SJCRH30 (cell line): ENCODE measurements at places on chromosomes 7 and 10. TPM values are rescaled to one million over a fixed set of nuclear protein-coding genes. Genes with fewer than 3 reads are reported as not detected.

DNA sequence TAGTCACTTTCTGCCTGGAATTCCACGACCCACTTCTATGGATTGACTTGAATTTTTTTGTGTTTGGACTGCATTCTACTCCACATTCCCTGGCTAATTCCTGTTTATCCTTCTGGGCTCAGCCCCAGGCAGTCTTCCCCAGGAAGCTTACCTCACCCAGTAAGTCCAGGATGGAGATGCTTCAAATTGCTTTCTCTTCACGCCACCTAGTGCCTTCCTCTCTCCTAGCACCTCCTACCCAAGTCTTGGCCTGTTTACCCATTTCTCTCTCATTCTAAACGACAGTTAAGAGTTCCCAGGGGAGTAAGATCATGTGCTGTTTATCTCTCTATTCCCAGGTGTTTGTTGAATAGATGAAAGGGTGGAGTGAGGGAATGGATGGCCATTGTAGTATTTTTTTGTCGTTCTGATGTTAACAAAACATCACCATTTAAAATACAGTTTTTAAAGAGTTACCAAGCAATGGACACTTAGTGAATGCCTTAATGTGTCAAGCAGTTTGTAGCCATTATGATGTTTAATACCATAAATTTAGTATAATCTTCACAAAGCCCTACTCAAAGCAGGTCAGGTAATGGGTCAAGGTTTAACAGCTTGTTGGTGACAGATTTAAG is 45.5 kb upstream of the TARP start:
- DNase-seq = peak; percentile 88

GRCh38 chr7:23672033-23672432 is 8.0 kb upstream of the FAM221A start:
- no peak for DNase-seq

Gene ZNF467
- not detected in 2 replicates for total RNA-seq

Gene CPVL
- 7.1 and 8.3 TPM in 2 replicates for total RNA-seq

DNA sequence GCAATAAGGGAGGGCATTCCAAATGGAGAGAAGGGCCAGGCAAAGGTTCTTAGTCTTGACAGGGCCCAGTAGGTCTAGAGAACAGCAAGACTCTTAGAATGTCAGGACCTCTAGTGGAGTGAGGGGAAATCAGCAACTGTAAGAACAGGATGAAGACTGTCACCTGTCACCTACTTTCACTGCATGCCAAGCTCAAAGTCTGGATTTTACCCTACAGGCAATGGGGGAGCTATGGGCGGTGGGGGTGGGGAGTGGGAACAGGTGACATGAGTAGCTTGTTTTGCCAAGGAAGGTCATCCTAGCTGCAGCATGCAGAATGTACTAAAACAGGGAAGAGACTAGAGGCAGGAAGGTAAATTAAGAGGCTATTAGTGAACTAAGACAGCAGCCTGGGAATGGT is 18.3 kb downstream of the GOT1 start:
- no peak for DNase-seq

Gene FFAR4
- not detected in 2 replicates for total RNA-seq

DNA sequence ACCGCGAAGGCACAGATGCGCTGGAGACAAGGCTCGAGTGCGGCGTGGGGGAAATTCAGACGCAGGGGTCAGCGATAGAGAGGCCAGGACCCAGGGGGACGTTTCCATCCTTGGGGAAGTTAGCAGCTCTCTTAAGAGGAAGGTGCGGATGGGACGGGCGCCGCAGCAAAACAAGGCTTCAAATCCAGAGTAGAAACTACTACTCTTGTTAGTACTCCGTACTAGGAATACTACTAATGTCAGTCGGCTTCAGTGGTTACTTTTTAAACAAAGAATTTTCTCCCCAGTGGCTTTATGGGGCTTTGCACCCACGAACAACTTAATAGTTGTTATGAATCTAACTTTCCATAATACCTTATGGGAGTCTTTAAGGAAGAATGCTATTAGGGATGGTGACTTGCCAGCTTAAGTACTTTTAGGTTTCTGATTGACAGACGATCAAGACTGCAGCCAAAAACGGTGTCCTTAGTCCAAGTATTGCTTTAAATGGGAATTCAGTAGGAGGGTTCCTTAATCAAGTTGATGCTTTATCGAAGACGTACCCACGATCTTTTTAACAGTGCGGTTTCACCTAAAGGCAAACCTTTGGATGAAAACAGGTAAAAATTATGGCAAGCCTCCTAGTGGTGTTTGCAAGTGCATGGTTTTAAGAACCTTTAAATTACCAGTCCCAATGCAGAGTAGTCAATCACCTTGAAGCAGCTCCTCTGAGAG is 812 bp upstream of the IDE start:
- DNase-seq = no peak

- DNase-seq = no peak
Observed at GRCh38 chr7:99092064-99092720, 51.7 kb downstream of the SMURF1 start.

DNA sequence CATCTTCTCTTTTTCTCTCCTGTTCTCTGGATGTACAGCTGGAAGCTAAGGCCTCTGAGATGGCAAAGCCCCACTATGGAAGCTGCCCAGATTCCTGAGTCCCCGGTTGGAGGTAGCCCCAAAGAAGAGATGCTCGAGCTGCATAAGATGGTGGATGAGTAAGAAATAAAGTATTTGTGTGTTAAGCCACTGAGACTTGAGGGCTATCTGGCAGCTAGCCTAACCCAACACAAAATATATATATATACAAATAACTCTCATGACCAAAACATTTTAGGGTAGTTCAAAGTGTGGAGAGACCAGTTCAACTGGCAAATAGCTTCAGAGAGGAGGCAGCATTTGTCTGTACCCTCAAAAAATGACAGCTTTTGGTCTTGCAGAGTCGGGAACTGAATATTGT is 72.4 kb upstream of the PDE1C start:
- no peak for DNase-seq

- DNase-seq = no peak
Observed at GRCh38 chr10:28715246-28715645, 37.9 kb downstream of the BAMBI start.

GRCh38 chr7:7563269-7563668 is 3.4 kb upstream of the MIOS start:
- no peak for DNase-seq

GRCh38 chr10:57743711-57744110 is 524.0 kb downstream of the IPMK start:
- no peak for DNase-seq

DNA sequence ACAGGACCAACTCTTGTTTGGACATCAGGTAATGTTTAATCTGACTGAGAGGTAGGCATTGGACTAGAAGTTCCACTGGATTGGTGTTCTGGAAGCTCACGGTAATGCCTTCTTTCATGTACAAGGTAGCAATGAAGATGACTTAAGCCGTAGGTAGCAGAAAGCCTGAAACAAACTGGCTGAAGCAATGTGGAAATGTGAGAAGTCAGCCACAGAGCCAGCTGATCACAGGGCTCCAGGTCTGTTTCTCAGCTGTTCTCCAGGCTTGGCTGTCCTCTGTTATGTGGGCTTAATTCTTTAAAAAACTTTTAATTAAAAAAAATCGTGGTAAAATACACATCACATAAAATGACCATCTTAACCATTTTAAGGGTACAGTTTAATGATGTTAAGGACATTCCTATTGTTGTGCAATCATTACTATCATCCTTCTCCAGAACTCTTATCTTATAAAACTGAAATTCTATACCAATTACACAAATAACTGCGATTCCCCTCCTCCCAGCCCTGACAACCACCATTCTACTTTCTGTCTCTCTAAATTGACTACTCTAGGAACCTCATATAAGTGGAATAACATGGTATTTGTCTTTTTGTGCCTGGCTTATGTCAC is 101.4 kb upstream of the ZNF32 start:
- no peak for DNase-seq

DNA sequence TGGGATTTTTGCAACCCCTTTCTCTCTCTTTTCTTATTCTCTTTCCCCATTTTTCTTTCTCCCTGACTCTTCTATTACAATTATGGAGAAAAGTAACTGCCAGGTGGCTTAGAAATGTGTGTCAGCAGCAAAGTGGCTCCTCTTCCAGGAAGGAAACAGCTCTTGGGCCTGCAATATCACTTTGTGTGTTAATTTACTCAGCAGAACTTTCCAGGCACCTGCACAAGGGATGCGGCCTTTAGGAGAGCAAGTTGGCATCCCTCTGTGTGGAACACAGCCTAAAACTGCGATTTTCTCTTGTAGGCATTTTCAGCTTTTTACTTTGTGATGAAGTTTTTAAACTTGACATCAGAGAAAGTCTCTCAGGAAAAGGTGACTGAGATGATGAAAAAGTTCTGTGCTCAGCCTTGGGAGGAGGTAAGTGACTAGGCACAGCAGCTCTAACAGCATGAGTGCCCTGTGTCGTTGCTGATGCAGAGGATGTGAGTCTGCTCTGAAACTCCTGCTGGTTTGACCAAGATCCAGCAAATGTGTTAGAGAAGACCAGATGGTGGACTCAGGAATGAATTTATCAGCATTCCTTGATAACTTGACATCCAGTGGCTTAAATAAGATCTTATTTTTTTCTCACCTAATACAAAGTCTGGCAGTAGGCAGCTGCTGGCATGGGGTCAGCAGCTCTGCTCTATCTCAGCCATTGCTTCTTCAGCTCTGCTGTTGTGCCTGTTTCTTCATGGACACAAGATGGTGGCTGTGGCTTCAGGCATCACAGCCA is 47.4 kb upstream of the CC2D2B start:
- DNase-seq = no peak

DNA sequence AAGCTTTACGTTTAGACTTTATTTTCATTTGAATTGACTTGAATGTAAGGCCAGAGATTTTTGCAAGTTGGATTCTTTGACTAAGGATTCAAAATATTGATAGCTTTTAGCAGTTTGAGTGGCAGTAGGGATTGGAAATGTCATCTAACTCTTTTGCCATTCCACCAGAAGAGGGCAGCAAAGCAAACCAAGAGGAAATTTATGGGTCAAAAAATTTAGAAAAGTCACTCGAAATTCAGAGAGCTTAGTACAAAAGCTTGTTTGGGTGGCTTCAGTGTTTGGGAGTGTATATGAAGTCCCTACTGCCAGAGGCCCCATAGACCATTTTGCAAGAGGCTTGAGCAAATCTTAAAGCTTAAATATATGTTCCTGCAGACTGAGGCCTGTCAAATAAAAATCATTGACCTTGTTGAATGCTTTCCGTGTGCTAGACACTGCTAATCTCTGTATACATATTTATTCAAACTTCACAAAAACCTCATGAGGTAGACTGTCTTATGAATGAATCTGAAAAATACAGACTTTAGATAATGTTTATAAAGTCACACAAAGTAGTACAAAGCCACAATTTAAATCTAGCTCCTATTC is 44.6 kb upstream of the RSBN1L start:
- DNase-seq = peak; percentile 60

- no peak for DNase-seq
Observed at GRCh38 chr7:2120841-2121830, 111.6 kb downstream of the MAD1L1 start.

Gene ITPRID1
- total RNA-seq = not detected in 2 replicates

GRCh38 chr10:89153971-89154370 is 53.1 kb downstream of the CH25H start:
- DNase-seq = no peak
